ENCODE measurements at places on chromosomes 2 and 18. TPM values are rescaled to one million over a fixed set of nuclear protein-coding genes. Genes with fewer than 3 reads are reported as not detected.
A peak's percentile ranks its signal among the peaks of the same experiment; 100 is the strongest.

Gene PRKAG3
- total RNA-seq = 19.7 TPM

Gene LBX2
- not detected for total RNA-seq

Gene MC5R
- total RNA-seq = not detected

Gene HOXD4
- total RNA-seq = 1.5 TPM

Gene LCT
- total RNA-seq = not detected

Gene C2orf66
- total RNA-seq = not detected

- DNase-seq = no peak
These were observed 87.3 kb downstream of the RTN4 start for GRCh38 chr2:54962935-54963440.

DNA sequence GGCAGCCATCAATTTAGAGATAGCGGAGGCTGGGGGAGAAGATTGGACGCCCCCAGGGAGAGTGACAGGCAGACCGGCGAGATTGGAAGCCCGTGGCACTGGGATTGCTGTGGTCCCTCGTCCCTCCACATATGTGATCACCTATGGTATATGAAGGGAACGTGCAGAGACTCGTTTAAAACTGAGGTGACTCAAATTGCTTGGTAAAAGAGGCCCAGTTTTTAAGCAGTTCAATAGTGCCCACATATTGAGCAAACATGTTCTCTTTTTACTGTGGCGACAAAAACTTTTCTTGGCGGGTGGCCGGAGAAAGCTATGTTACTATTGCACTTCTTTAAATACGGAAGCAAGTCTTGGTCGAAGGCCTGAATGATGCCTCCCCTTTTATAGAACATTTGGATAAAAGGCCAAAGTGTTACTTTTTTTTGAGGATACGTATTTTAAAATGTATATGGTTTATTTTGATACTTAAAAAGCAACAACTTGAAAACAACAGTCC lies 9.1 kb downstream of the B3GNT2 start:
- no peak for DNase-seq

GRCh38 chr2:33272001-33272400 lies 204.4 kb upstream of the RASGRP3 start:
- DNase-seq = no peak

DNA sequence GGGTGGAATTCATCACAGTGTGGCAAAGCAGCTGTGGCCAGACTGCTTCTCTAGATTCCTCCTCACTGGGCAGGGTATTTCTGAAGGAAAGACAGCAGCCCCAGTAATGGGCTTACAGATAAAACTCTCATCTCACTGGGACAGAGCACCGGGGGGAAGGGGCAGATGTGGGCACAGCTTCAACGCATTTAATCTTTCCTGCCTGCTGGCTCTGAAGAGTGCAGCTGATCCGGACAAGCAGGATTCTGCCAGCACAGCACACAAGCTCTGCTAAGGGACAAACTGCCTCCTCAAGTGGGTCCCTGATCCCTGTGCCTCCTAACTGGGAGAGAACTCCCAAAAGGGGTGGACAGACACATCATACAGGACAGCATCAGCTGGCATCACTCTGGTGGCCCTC lies 779.9 kb upstream of the CNTNAP5 start:
- DNase-seq = no peak

- no peak for DNase-seq
These were observed 172.3 kb downstream of the ALK start for GRCh38 chr2:29749041-29749440.

- no peak for DNase-seq
These were observed 138.0 kb upstream of the LYPD6 start for GRCh38 chr2:149192427-149192826.

GRCh38 chr18:13500869-13501542 lies 225.4 kb downstream of the FAM210A start:
- peak; percentile 90 for DNase-seq

- no peak for DNase-seq
These were observed 32.5 kb upstream of the SOS1 start for GRCh38 chr2:39153312-39153711.
